Pulmonary artery endothelial cell (primary cell): ENCODE measurements at places on chromosomes 7 and 10. TPM values are rescaled to one million over a fixed set of nuclear protein-coding genes. Genes with fewer than 3 reads are reported as not detected.

- DNase-seq, result no peak
Observed at GRCh38 chr7:78224923-78225322, 426.4 kb downstream of the PHTF2 start.

DNA sequence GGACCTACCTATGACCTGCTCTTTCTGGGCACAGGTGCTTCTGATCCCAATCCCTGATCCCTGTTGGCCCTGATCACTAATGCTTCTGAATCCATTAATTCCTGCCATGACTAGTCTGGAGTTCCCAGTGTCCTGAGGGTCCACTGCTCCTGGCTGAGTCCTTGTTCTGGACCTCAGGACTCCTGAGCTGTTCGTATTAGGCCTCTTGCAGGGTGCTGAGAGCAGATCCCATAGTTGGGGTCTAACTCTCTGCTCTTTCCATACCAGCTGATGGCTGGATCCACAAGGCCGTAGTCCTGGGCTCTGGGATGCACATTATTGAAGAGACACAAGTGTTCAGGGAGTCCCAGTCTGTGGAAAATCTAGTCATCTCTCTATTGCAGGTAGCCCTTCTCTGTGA is 7.0 kb downstream of the MRPL43 start:
- no peak for DNase-seq

GRCh38 chr10:132392811-132393694 is 3.9 kb upstream of the PWWP2B start:
- no peak for DNase-seq

- DNase-seq, result no peak
Observed at GRCh38 chr7:44643206-44643605, 36.8 kb downstream of the OGDH start.

GRCh38 chr10:98269435-98269912 is 1.5 kb upstream of the LOXL4 start:
- no peak for DNase-seq

DNA sequence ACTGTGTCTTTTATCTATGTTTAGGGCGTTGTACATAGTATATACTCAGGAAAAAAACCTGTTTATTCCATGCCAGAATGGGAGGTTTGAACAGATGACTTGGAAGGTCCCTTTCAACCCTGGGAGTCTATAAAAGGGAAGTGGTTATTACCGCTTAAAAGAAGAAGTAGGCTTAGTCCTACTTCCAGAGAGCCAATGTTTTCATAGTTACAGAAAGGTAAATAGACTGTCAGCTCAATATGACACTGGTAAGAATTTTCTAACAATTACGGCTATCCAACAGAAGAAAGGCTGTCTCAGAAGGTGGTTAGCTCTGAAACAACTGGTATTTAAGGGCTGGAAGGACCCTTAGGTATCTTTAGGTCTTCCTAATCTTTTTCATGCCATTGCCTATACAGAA is 1.1 kb upstream of the TFAM start:
- no peak for DNase-seq

- no peak for DNase-seq
Observed at GRCh38 chr10:62769574-62770242, 34.8 kb upstream of the ADO start.

Gene HELLS
- total RNA-seq, result 44.5 and 69.5 TPM in 2 replicates

GRCh38 chr10:75982611-75983369 is 551.4 kb downstream of the LRMDA start:
- DNase-seq, result no peak

DNA sequence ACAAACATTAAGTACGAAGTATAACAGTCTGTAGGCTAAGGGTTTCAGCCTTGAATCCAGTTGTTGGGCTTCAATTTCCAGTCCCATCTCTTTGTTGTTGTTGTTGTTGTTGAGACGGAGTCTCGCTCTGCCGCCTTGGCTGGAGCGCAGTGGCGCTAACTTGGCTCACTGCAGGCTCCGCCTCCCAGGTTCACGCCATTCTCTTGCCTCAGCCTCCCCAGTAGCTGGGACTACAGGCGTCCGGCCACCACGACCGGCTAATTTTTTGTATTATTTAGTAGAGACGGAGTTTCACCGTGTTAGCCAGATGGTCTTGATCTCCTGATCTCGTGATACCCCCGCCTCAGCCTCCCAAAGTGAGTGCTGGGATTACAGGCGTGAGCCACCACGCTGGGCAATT is 464.9 kb downstream of the ANKRD7 start:
- DNase-seq, result no peak

Gene BMPR1A
- 1.4 and 3.0 TPM in 2 replicates for total RNA-seq

- DNase-seq, result no peak
Observed at GRCh38 chr7:70183278-70183677, 585.0 kb downstream of the AUTS2 start.

Gene ADRA2A
- total RNA-seq, result 0.13 and 0.49 TPM in 2 replicates

DNA sequence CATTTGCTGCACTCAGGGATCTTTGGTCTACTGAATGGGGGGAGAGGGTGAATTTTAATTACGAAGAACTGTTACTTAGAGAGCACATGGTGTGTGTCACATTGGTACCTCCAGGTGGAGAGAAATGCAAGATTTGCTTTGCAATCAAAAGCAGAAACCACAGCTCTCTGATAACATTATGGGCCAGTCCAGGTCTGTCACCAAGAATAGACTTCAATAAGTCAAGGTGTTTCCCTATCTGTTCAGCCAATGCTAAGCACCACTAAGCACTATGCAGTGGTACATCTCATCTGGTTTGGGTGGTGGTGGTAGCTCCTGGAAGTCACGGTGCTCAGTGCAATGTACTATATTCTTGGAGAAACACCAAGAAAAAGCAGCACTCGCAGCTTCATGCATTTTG is 119.6 kb upstream of the AFAP1L2 start:
- no peak for DNase-seq

DNA sequence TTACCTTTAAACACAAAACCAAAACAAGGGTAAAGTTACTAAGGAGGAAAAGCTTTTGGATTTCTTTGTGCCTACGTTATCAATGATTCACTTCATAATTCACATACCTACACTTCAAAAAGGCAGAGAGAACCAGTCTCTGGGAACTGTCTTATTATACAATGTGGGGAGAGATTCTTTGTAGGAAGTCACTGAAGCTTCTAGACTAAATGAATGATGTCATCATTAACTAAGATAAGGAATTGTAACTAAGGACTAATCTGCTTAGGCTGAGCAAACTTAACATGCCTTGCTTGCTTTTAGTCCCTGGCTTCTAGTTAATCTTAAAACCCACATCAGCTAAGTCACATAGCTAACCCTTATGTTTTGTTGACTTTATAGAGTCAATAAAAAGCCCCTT is 771.2 kb downstream of the NXPH1 start:
- no peak for DNase-seq

GRCh38 chr10:102133373-102134195 is 744 bp downstream of the PPRC1 start:
- no peak for DNase-seq

DNA sequence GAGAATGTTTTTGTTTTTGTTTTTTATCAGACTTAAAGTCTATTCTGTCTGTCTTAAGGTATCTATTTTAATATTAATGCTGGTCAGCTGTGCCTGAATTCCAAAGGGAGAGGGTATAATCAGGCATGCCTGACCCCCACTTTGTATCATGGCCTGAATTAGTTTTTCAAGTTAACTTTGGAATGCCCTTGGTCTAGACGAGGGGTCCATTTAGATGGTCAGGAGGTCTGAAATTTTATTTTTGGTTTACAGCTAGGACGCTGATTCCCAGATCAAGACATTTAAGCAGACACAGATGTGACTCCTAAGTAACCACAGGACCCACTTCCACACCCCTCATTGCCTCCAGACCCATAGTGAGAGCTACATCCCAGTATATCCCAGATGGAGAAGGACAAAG is 189.5 kb downstream of the ARHGAP12 start:
- DNase-seq, result no peak

- no peak for DNase-seq
Observed at GRCh38 chr7:17056491-17057142, 174.8 kb upstream of the AGR3 start.
